ENCODE measurements at places on chromosomes 3 and 15.

DNA sequence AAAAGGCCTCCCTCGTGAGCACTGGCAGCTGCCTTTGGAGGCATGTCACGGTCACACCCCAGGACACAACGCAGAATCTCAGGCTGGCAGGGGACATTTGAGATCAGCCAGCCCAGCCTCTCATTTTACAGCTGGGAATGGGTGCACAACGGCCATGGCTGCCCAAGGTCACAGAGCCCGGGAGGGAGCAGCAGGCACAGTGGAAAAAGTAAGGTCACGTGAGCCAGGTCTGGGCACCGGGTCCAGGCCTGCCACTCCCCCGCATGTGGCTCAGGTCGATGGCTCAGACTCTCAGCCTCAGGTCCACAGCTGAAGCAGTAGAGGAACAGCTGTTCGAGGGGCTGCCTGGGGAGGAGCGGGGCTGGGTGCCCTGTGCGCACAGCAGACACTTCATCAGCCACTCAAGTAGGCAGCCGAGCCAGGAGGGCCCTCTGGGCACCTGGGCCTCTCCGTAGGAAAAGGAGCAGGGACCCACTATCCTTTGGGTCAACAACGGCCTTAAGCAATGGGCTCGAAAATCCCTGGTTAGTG lies 260.6 kb downstream of the GOLGA6L6 start:
- DNase-seq: no peak

GRCh38 chr3:49302613-49303012 lies 25.6 kb upstream of the C3orf62 start:
- DNase-seq: no peak

GRCh38 chr3:157354254-157354653 lies 82.4 kb upstream of the PTX3 start:
- no peak for DNase-seq

DNA sequence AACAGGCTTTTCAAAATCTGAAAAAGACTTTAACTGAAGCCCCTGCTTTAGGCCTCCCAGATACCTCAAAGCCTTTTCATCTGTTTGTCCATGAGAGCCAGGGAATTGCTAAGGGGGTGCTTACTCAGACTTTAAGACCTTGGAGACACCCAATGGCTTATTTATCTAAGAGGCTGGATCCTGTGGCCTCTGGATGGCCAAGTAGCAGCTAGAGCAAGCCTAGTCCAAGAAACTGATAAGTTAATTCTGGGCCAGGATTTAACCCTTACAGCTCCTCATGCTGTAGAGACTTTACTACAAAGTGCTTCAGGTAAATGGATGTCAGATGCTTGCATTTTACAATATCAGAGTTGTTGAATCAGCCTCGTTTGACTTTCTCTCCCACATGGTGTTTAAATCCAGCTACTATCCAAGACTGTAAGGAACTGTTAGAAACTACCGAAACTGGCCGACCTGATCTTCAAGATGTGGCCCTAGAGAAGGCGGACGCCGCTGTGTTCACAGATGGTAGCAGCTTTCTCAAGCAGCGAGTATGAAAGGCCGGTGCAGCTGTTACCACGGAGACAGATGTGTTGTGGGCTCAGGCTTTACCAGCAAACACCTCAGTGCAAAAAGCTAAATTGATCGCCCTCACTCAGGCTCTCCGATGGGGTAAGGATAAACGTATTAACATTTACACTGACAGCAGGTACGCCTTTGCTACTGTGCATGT lies 3.3 kb downstream of the DET1 start:
- no peak for DNase-seq

- DNase-seq: no peak
Measured at GRCh38 chr3:138036572-138036971, 26.6 kb downstream of the CLDN18 start.

DNA sequence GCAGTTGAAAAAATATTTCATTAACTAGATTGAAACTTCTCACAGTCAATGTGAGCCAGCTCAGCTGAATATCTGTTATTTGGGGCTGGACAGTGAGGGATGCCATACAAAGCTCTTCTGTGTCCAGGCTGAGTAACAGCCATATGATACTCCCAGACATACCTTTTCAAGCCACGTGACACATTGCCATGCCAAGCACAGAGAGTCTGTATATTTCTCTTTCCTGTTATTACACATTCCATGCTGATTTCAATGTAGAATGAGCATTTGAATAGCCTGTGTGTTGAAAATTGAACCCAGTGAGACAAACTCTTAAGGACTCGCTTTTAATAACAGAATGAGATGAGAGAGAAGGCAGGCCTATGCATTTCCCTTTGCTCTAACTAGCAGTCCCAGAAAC lies 334.7 kb upstream of the RASGRP1 start:
- no peak for DNase-seq

DNA sequence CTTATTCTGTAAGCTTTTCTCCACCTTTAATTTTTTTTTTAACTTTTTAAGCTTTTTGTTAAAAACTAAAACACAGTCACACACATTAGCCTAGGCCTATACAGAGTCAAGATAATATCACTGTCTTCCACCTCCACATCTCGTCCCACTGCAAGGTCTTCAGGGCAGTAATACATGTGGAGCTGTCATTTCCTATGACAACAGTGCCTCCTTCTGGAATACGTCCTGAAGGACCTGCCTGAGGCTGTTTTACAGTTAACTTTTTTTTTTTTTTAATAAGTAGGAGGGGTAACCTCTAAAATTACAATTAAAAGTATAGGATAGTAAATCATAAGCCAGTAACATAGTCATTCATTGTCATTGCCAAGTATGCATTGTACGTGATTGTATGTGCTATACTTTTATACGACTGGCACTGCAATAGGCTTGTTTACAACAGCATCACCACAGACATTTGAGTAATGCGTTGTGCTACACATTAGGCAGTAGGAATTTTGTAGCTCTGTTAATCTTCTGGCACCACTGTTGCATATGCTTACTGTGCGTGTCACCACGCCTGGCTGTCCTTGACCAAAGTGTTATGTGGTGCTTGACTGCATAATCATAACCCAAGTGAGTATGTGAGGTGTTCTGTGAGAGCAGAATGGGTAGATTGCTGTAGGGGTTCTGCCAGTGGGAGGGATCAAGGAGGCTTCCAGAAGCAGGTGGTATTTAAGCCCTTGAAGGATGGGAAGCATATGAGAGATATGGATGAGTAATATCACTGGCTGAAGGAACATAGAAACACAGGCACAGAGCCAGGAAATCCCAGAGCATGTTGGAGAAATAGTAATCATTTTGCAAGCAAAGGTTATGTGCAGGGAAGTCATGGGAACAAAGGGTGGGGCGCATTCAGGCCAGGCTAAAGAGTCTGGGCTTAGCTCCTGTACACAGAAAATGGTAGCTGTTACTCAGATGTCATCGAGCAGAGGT lies 18.3 kb downstream of the FBXO22 start:
- peak; percentile 51 for DNase-seq

DNA sequence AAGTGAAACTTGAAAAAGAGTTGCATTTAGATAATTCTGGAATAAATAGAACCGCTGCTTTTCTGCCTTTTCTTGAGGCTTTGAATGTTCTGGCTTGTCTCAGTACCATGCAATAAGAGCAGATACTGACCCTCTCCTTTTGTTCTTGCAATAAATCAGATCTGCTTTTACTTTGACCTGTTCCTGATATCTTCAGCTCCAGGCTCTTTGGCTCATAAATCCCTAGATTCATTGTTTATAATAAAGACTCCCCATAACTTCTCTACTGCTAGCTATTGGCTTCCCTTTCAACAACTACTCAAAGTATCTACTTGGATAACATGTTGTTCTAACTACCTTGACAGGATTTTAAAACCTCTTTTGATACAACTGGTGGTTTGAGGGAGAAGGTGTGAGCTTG lies 47.4 kb upstream of the TMC3 start:
- DNase-seq: no peak

DNA sequence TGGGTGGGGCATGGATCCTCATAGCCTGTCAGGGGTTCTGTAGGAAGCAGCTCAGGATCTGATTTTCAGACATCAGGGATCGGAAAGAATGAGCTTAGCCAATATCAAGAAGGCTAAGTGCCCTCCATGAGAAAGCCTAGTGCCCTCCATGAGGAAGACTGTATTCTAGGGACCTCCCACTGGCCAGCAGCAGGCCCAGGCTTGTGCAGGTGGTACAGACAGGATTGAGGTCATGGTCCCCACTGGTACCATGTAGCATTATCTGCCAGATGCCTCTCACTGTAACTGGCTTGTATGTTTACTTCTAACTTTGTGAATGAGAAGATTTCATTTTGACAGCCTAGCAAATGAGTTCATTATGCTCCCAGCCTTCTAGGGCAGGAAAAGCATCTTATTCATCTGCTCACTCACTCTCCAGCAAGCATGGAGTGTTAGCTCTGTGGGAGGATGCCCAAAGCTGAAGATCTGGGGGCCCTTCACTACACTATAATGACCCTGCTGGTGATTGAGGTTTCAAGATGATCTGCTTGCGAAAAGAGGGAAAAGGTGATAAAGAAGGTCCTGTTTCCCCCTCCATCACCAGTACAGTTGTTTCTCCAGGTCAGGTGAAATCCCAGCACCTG lies 7.5 kb downstream of the EPHB1 start:
- no peak for DNase-seq

DNA sequence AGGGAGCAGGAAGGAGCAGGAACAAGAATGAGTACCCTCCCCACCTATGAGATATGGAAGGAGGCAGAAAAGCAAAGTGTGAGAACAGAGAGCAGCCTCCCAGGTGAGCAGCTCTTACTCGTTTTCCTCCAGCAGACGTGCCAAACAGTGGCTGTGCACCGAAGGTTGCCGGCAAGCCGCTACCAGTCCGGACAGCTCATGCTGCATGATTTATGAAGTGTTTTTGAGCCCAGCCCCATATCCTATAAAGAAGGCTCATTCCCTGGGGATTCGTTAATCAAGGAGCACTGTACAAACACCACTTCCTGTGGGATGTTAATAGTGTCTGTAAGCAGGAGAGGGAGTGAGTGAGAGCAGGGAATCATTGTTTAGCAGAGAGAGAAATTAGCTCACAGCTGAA lies 118.3 kb upstream of the FOXB1 start:
- DNase-seq: peak; percentile 9

DNA sequence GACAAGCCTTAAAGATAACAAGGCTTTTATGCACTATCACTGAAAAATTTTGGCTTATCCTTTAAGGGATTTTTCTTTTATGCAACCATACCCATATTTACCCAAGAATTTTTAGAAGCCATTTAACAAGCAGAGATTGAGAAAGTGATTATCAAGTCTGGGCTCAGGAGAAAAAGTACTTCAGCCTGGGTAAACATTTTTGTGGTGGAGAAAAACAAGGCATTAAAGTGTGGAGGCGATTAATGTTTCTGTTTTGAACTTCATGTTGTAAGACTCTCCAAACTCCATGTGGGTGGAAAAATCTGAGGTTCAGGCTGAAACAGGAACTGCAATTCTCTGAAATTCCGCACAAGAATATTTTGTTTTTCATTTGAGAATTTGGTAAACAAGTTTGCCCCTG lies 260.4 kb upstream of the KCNMB2 start:
- DNase-seq: no peak

Data from endothelial cell (in vitro differentiated cells).